ENCODE measurements at places on chromosomes 7 and 10.

- no peak for DNase-seq
Observed at GRCh38 chr7:142405122-142405765, 147.4 kb upstream of the PRSS58 start.

DNA sequence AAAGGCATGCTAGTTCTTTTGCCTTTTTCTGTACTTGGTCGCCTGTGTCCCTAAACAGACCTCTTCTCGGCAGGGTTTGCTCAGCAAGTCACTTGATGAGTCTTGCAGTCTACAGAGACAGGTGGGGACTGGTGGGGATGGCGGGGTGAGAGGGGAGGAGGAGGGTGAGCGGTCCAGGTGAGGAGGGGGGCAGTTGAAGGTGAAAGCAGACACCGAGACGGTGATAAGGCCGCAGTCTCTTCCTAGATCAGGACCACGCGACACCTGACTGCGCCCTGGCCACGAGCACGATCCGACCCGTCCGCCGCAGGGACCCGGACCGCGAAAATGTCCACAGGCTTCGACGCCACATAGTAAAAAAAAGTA is 566 bp downstream of the ASNS start:
- DNase-seq, result no peak

DNA sequence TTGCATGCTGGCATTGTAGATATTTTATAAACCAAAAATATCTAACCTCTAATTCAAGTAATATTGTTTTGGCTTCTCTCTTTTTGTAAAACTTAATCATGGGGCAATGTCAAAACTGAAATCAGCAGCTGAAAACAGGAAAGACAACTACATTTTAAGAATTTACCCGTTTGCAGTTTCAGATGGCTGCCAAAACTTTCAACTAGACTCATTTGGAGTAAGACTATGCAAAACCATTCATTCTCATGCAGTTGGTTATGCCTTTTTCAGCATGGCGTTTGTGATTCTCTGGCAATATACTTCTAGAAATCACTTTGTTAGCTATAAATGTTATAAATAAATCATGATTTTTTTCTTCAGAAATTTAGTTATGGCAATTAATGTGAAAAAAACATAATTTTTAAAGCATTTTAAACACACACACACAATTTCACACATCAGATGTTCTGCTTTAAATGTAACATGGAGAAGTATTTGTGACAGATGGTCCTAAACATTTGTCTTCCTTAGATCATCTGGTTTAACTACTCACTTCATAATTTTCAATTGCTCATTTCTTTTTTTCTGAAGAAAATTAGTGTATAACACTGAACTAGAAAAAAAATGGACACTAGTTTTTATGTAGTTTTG is 116.4 kb downstream of the ITGB8 start:
- DNase-seq, result no peak

DNA sequence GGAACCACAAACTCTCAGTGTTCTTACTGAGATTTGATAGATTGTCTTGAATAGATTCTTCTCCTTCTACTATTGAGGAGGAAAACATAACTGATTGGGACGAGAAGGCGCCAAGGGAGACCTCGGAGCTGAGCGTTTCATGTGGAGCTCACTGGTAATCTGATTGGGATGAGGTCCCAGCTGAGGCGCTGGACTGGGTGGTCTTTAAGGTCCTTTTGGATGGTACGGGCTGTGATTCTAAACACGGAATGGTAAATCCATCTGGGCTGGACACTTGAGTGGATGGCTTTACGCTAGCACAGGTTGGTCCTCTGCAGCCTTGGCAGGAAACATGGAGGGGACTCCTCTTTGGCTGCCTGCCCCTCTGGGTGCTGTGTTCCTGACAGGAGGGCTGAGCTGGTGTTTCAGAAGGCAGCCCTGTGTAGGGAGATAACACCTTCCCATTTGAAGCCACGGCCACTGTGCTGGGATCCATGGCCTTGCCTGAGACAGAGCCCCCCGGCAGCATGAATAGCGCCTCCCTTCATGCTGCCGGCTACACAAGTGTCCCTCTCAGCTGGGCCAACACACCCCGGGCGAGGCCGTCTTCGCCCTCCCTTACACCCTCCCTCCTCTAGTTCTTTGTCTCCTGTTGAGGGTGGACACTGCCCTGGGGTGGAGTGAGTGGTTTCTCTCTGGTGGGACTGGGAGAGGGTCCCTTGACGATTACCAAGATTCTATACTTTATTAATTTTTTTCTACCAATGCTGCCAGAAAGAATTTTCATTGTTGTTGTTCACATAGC is 203.2 kb upstream of the SHH start:
- DNase-seq, result no peak

DNA sequence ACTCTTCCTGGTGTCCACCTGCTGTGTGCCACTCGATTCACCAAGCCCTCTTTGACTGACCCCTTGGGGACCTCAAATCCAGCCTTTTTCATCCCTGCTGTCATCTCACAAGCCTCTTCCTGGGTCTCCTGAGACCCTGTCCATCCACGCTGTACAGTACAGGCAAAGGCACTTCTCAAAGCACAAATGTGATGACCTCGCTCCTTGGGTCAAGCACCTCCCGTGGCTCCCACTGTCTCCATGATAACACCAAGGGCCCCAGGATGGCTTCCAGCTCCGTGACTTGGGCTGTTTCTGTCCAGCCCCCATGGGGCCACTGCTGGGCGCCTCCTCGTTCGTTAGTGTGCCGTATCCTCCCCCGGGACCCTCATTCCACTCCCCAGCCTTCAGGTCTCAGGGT is 28.7 kb downstream of the PVRIG start:
- no peak for DNase-seq

DNA sequence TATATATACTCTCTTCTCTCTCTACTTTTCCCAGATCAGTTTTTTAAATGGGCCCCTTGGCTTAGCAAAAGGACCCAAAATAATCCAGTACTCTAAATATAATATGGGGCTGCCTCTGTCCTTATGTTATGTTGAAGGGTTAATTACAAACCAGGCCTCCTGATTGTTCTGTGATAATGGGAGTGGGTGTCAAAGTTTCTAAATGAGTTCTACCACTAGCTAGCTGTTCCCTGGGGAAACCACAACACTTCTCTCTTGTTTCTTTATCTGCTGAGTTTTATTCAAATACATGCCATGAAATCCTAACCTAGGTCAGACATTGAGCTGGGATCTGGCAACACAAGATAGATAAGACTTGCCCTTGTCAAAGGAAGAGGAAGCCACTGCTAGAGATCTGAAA is 3.8 kb downstream of the HTR5A start:
- no peak for DNase-seq

Data from activated effector memory CD4-positive, alpha-beta T cell treated with anti-CD3 and anti-CD28 coated beads, Interleukin-2, amount 50 U/mL, for 16 hours (primary cell).